ENCODE measurements at places on chromosomes 12 and 14. TPM values are rescaled to one million over a fixed set of nuclear protein-coding genes. Genes with fewer than 3 reads are reported as not detected.

- no peaks in the 10 kb centered on the region for H3K27me3 ChIP-seq
- DNase-seq: no peak
Measured at GRCh38 chr14:100557658-100558057, 29.6 kb downstream of the BEGAIN start.

GRCh38 chr12:41604830-41605229, 416.7 kb downstream of the PDZRN4 start:
- no peak overlapping the region for H3K27ac ChIP-seq
- H3K4me3 ChIP-seq: no peak overlapping the region
- H3K27me3 ChIP-seq: no peaks in the 10 kb centered on the region
- no peaks in the 10 kb centered on the region for H3K4me1 ChIP-seq
- H3K36me3 ChIP-seq: no peaks in the 10 kb centered on the region

DNA sequence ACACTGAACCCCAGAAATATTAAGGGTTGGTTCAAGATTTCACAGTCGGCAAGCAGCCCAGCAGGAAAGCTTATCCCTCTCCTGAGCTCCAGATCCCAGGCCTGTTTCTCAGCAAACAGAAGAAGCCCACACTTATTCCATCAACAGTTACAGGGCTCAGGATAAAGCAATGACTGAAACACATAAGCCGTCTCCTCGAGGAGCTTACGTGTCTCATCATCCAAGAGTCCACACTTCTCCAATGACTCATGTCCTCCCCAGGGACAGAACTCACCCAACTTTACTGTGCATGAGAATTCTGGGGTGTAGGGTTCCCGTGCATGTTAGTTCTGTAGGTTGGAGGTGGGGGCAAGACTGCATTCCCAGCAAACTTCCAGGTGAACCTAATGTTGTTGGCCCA, 31.2 kb downstream of the GSC start:
- H3K27ac ChIP-seq: no peak overlapping the region
- no peak for DNase-seq
- no peaks in the 10 kb centered on the region for H3K36me3 ChIP-seq
- no peak overlapping the region for H3K4me3 ChIP-seq

Gene CKB
- polyA plus RNA-seq: not detected

GRCh38 chr14:60566101-60566500, 57.2 kb downstream of the SIX6 start:
- H3K27ac ChIP-seq: no peak overlapping the region
- H3K4me3 ChIP-seq: no peak overlapping the region
- peaks cover 3% of the 10 kb centered on the region for H3K27me3 ChIP-seq
- H3K36me3 ChIP-seq: no peaks in the 10 kb centered on the region
- no peak for DNase-seq

- no peak overlapping the region for H3K27ac ChIP-seq
- H3K4me3 ChIP-seq: no peak overlapping the region
- DNase-seq: no peak
- H3K4me1 ChIP-seq: no peaks in the 10 kb centered on the region
- H3K36me3 ChIP-seq: no peaks in the 10 kb centered on the region
Measured at GRCh38 chr12:107855471-107855870, 81.0 kb downstream of the ASCL4 start.

DNA sequence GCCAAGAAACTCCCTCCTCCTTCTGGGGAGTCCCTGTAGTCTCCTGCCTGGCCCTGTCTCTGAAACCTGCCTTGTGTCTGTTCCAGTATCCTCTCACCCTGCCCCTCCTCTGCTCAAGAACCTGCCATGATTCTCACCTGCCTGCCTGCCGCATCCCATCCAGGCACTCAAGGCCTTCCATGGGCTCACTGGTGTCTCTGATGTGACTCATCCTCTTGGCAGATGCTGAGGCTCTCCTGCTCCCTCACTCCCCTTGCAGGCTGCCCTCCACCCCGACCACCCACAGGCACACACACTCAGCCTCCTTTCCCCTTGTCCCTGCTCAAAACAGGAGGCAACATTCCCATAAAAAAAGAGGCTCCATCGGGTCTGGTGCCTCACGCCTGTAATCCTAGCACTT, 5.8 kb upstream of the BEGAIN start:
- no peaks in the 10 kb centered on the region for H3K4me1 ChIP-seq
- no peaks in the 10 kb centered on the region for H3K36me3 ChIP-seq
- no peak overlapping the region for H3K27ac ChIP-seq
- DNase-seq: no peak
- peaks cover 7% of the 10 kb centered on the region for H3K27me3 ChIP-seq

Measured in CD4-positive, CD25-positive, alpha-beta regulatory T cell (primary cell).